ENCODE measurements at places on chromosomes 7 and 10.

DNA sequence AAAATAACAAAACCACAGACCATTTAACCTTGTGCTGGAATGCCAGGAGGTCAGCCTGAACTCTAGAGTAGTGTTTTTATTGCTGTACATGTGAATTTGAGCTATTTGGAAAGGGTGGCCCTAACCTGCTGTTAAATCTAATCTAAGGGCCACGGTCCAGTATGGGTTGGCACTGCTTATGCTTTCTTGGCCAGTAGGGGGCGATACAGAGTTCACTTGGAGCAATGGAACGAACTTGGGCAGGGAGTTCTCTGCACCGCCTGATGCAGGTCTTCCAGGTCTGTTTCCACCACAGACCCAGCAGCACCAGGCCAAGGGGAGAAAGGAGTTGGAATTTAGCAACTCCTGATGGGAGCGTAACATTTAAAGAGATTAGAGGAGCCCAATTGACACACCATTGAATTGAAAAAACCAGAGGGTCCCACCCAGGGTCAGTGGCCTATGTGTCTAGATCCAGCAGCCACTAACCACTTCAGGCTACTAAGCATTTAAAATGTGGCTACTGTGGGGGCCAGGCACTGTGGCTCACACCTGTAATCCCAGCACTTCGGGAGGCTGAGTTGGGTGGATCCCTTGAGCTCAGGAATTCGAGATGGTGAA is 75.7 kb upstream of the EFCAB10 start:
- DNase-seq, result peak; percentile 14

DNA sequence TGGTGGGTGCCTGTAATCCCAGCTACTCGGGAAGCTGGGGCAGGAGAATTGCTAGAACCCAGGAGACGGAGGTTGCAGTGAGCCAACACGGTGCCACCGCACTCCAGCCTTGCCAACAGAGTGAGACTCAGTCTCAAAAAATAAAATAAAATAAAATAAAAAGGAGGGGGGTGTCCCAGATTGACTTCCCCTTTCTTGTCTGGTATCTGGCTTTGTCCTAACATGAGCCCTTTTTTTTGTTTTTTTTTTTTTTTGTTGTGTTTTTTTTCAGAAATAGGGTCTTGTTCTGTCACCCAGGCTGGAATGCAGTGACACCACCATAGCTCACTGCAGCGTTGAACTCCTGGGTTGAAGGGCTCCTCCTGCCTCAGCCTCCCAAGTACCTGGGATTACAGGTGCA is 4.7 kb downstream of the CASP2 start:
- no peak for DNase-seq

DNA sequence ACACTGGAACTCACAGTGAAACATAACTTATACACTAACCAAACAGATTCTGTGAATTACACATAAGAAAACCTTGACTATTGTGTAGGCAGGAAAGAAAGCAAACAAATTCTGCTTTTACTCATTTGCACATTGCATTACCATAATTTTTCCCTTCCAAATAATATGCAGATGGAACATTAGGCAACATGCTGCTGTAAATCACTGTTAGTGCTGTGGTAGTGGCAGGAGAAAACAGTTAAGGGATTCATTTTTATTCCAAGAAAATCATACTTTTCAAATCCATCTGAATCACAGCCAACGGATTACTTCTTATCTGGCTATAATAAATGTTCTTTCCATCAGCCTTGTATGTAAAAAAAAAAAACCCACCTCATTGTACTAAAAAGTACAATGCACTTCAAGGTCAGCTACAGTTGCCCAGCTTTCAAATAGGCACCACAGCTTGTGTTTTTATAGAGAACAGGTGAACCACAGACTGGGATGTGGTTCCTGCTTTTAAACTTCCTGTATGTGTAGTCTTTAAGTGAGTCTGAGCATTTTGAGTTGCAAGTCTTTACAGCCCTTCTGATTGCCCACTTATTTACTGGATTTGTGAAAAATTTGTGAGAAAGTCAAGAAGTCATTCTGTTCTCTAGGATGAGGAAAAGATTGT is 590.0 kb upstream of the SEMA3D start:
- DNase-seq, result peak; percentile 24

DNA sequence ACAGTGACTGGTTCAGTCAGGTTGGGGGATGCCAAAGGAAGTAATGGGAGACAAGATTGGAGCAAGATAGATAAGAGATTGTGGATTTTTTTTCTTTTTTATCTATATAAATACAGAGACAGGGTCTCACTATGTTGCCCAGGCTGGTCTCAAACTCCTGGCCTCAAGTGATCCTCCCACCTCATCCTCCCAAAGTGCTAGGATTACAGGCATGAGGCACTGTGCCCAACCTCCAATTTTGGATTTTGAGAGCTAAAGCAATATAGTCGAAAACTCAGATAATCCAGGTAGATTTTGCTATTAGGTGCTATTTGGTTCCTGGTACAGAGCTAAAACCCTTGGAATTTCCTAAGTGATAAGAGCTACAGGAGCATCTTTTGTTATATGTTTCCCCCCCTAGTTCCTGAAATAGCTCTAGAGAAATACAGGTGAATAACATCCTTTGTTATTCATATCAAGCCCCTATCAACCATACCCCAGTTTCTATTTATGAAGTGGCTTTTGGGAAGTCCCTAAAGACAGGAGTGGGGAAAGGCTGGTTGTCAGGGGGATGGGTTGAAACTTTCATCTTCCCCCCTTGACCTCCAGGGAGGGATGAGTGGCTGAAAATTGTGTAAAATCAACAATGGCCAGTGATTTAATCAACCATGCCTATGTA is 151.2 kb downstream of the CFTR start:
- DNase-seq, result no peak

GRCh38 chr7:54785261-54785660 is 26.2 kb upstream of the SEC61G start:
- no peak for DNase-seq

GRCh38 chr10:122132331-122132755 is 138.8 kb upstream of the BTBD16 start:
- DNase-seq, result no peak

GRCh38 chr10:32409741-32410140 is 36.2 kb upstream of the CCDC7 start:
- DNase-seq, result no peak

GRCh38 chr7:139370301-139370942 is 10.7 kb downstream of the LUC7L2 start:
- DNase-seq, result no peak

- DNase-seq, result peak; percentile 62
Observed at GRCh38 chr10:69839696-69840345, 38.1 kb downstream of the COL13A1 start.

GRCh38 chr7:106744563-106745091 is 83.7 kb upstream of the CCDC71L start:
- DNase-seq, result no peak

DNA sequence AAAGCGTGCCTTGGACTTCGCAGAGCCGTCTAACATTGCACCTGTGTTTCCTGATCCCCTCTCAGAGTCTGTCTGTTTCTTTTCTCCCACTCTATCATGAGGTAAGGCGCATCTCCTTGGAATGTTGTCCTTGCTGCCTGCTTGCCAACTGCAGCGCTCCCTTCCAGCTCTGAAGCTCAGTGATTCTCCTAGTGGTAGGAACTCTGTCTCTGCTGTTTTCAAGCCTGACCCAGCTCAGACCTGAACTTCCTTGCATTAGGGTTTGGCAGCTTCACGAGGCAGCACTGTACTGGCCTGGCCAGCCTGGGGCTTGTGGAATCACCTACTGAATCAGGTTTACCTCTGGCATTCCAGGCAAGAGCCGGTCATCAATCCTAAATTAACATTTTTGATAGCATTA is 123.9 kb downstream of the CREB5 start:
- DNase-seq, result peak; percentile 61

GRCh38 chr7:25095516-25096345 is 29.3 kb downstream of the CYCS start:
- peak; percentile 4 for DNase-seq

- no peak for DNase-seq
Observed at GRCh38 chr7:117955046-117955445, 81.8 kb upstream of the CTTNBP2 start.

- DNase-seq, result no peak
Observed at GRCh38 chr7:101635484-101635883, 6.4 kb upstream of the MYL10 start.

DNA sequence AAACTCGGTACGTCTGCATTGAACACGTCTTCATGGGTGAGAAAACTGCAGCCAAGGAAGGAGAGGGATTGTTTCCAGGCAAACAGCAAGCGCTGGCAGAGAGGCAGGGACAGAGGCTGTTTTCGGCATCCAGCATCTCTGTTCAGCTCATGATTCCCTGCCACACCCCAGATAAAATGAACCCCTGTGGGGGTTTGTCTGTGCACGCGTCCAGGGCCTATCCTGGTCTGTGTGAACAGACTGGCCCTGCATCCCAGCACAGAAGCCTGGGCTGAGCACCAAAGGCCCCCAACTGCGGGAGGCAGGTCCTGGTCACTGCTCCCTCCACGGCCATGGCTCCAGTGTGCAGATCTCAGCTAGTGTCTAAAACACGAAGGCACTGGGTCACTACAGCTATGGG is 83.3 kb upstream of the FAM20C start:
- no peak for DNase-seq

GRCh38 chr7:95478272-95479037 is 7.3 kb upstream of the ASB4 start:
- DNase-seq, result peak; percentile 59

DNA sequence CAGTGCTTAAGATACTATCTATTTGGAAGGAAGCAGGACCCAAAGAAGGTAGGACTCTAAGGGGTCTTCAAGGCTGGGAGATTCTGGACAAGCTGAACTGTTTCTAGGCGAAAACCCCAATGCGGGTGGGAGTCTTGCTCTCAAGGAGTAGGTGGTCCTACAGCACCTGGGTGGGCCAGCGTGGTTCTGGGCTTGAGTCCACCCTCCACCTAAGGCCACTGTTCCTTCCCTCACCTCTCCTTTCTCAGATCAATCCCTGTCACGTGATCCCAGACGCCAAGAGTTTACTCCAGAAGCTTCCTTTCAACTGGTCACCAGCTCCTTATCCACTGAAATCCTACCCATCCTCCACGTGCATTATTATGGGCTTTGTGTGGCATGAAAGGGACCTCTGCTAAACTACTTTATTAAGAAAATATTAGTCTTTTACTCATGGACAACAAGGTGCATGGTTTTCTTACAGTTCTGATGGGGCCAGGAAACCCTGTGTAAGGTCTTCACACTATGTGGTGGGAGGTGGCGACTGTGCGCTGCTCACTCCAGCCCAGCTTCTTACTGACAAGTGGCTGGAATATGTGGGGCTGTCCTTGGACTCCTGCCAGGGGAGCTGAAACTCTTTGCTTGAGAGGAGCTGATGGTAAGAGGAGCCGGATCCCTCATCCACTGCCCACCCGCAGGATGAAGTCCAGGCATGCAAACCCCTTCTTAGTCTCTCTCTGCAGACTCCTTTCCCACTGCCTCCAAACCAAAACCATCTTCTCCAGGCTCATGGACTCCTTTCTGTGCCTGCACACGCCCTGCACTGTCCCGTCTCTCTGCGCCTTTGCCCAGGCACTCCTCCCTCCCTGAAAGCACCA is 1.6 kb downstream of the ZNF746 start:
- DNase-seq, result peak; percentile 83

DNA sequence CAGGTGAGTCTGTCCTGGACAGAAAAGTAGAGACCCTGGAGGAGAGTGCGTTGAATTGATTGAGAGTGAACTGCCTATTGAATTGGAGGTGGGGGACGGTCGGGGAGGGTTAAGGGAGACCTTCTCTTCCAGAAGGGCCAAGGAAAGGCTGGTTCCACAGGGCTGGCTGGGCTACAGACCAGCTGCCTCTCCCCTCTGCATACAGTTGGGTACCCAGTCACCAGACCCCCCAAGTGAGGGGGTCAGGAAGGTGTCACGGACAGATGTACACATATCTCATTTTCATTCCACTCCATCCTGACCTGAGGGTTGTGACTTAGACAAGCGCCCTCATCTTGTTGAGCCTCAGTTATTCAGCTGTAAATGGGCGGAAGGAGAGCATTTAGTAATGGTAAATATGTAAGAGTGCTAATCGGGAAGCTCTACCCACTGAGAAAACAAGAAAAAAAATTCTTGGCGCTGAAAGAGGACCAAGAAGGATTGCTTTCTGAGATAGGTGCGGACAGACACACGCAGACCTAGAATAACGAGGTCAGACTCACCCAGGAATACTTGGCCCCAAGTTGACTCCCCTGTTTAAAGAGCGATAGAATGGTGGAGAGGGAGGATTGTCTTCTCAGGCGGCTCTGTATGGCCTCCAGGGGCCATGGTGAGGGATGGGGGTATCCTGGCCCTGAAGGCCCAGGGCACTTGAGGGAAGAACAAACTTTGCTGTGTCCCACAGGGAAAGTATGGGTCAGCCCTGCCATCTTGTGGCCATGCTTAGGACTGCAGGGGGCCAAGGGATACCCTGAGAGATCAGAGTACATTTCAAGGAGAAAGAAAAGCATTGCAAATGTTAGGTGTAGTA is 7.2 kb upstream of the MBL2 start:
- DNase-seq, result peak; percentile 64

DNA sequence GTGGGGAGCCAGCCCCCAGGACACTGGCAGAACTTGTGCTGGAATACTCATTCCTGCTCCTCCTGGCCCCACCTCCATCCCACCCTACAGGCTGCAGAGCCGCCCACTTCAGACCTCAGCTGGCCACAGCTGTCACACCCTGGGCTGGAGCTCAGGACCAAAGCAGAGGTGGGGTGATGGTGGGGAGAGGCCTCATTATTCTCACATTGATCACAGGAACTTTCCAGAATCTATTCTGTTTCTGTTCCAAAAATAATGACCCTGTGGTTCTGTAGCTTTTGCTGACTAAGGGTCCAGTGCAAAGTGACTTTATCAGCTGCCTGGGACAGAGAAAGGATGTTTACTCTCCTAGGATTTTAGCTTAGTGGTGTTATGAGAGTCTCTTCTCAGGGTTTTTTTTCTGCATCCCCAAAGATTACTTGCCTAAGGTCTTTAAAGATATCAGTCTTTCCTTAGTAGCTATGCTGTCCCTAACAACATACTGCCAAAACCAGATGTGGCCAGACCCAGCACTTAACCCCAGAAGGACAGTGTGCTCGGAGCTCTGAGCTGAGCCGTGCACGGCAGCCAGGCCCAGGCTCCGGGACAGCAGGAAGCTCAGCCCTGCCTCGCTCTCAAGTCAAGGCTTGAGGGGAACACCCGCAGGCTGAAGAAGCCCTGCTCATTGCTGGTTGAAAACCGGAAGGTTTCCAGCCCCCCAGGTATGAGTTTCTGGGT is 223.3 kb downstream of the MLLT10 start:
- DNase-seq, result no peak

DNA sequence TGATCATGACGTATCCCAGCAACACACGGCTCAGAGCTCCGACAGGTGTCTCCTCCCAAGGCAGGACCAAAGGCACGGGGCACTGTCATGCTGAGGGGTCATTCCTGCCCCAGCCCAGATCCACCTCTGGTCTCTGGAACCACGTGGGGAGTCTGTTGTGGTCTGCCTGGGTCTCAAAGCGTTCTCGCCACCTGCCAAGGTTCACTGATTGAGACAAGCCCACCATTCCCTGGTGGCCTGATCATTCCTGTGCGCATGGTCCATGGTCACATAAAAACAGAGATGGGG is 83.5 kb downstream of the HIPK2 start:
- DNase-seq, result no peak

GRCh38 chr7:142612237-142612881 is 136.9 kb upstream of the PRSS1 start:
- no peak for DNase-seq

DNA sequence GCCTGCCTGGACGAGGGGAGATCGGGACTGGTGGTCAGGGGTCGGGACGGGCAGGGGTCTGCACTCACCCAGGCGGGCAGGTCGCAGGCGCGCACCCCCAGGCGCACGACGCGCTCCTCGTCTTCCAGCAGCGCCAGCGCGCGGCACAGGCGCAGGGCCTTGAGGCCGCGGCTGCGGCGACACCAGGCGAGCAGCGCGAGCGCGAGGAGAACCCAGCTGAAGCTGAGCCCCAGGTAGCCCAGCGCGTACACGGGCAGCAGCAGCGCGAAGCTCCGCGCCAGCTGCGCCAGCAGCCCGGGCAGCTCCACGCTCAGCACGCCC is 328 bp downstream of the ESYT2 start:
- DNase-seq, result peak; percentile 76

Measured in fibroblast of skin of scalp (primary cell).